NCI-H2081 (cell line): ENCODE measurements at places on chromosomes 12 and 14.
A peak's percentile ranks its signal among the peaks of the same experiment; 100 is the strongest.

- DNase-seq: no peak
These were observed 11.6 kb downstream of the HIP1R start for GRCh38 chr12:122846622-122847515.

DNA sequence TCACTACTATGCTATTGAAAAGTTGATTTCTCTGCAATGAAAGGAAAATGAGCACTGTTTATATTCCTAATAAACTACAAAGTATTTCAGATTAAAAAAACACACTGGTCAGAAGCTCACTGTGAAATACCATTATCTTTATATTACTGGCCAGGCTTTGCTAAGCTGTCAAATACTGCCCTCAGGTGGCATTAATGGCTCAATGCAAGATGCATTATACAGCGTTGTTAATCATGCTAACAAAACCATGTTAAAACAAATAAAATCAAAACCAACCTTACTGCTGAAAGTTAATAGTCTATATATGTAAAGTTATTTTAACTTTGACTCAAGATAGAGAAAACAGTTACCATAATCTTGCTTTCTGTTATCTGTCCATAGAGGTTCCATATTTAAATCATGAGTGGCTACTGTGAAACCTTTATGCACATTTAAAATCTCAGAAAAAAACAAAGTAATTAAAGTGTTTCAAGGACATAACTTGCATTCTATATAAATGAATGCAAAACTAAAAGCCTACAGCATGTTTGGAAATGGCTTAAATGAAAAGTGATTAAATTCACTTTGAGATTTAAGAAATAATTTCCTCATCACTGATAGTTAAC, 121.7 kb downstream of the RALGAPA1 start:
- DNase-seq: peak; percentile 36

DNA sequence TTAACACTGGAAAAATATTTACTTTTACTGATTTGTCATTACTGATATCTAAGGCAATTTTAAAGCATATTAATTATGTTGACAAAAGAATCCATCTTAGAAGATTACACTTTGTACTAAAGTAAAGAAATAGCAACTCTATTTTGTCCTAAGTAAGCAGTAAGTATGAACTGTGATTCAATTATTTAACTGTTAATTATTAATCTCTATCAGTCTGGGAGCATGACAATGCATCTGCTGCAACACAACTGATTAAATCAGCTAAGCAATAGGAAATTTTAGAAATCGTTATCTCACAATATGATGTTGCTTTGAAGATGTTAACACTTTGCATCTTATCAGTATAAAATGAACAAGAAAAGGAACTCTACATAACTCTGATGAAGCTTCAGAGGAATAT, 172.3 kb downstream of the DPY19L2 start:
- DNase-seq: no peak

DNA sequence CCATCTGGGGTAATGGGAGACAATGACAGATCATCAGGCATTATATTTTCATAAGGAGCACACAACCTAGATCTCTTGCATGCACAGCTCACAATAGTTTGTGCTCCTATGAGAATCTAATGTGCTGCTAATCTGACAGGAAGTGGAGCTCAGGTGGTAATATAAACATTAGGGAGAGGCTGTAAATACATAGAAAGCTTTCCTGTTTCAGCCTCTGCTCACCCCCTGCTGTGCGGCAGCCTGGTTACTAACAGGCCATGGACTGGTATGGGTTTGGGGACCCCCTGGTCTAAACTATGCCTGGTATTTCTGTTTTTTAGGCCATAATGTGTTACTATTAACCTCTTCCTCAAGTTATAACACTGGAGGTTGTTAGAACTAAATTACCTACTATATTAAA, 1373.7 kb downstream of the LRFN5 start:
- no peak for DNase-seq

DNA sequence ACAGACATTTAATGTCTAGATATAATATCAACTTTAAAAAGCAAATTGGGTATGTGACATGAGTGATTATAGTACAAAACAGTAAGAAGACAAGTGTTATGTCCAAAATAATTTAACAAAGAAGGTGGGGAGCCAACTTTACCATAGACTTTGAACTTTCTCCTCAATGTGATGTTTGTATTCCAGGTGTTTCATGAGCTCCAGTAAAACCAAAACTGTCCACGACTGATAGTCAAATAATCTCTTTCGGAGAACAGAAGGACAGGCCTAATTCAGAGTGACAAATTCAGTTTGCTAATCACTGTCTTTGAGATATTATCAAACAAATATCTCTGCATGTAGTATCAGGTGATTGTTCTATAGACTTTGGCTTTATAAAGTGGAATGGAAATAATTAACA, 1112.6 kb downstream of the SLC6A15 start:
- DNase-seq: no peak

DNA sequence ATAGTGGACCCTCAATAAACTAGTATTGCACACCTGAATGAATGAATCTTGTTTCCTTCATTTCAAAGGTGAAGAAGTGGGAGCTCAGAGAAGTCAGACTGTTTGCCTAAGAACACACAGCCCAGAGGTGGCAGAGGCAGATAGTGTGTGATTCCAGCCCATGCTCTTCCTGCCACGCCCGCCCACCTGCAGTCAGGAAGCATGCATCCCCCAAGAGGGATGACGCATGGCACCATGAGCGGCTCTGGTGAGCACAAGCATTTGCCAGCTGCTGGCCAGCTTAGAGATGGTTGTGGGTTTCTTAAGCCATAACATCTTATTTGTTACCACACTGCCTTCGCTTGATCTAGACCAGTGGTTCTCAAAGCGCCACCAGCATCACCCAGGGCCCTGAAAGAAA, 133.8 kb downstream of the RIMBP2 start:
- DNase-seq: no peak

DNA sequence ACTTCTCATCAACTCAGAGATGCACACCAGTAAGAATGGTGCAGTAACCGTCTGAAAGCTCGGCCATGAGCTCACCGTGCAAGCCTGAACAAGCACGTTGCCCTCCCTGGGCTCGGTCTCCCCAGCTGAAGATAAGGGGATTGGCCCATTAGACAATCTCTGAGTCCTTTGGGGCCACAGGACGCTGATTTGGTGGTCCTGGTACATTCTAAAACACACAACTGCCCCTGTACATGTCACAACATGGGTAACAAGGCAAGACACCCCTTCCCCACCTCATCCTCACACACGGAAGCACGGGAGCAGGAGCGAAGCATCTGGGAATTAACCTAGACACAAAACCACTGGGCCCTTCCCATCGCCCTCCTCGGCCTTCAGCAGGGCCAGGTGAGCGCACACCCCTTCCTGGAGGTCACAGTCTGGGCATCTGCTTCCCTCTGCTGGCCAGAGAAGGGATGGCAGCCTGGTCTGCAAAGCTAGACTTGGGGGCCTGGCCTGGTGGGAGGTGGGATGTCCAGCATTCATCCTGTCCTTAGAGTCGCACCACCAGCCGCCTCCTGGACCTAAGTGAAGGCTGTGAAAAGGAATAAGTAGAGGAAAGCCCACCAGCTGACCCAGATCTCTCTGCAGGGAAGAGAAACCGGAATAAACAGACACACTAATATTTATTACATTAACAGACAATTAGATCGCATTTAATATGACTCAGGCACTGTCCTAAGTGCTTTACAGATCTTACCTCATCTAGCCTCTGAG, 18.9 kb upstream of the SMUG1 start:
- peak; percentile 71 for DNase-seq

DNA sequence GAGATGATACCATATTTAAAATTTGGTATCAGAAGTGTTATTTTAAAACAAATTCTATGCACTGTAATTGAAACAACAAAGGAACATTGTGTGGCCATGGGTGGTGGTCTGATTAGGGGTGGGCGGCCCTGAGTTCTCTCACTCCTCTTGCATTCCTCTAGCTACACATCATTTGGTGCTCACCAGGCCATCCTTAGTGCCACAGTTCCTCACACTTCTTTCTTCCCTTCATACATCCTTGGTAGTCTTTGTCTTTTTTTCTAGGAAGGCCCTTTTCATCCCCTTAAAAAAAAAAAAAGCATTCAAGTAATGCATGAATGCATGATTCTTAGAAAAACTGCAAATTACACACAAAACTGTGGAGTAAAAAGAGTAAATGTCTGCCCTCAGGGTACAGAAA, 2.4 kb upstream of the MANSC4 start:
- no peak for DNase-seq

DNA sequence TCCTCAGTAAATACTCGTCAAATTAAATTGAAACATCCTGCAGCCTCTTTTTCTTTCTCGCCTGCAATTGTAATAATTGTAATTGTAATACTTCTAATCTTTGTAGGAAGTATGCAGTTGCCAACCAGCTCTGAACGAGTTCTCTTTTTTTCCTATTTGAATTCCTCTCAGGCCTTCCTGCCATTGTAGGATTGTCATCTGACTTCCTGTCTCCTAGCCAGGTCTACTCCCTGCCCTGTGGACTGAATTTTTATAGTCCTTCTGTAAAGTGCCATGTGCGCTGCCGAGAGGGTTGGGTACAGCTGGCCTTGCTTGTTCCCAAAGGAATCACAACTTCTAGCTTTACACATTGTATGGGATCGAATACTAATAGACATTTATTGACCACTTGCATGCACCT, 183.3 kb downstream of the SSPN start:
- DNase-seq: no peak

DNA sequence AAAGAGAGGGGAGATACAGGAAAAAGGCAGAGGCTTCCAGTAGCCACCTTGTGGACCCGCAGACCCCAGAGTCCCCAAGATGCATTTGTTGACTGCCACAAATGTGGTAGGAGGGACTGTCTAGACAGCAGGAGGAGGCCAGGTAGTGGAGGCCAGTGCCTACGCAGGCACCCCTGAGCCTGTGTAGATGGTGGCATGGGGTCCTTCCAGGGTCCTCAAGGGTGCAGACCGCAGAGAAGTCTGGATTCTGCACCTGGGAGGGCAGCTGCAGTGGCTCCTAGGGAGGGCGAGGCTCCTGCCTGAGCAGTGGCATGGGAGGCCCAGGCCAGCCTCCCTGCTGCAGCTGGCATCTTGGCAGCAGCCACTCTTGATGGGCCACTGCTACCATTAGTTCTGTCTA, 119.7 kb downstream of the NTS start:
- DNase-seq: no peak

DNA sequence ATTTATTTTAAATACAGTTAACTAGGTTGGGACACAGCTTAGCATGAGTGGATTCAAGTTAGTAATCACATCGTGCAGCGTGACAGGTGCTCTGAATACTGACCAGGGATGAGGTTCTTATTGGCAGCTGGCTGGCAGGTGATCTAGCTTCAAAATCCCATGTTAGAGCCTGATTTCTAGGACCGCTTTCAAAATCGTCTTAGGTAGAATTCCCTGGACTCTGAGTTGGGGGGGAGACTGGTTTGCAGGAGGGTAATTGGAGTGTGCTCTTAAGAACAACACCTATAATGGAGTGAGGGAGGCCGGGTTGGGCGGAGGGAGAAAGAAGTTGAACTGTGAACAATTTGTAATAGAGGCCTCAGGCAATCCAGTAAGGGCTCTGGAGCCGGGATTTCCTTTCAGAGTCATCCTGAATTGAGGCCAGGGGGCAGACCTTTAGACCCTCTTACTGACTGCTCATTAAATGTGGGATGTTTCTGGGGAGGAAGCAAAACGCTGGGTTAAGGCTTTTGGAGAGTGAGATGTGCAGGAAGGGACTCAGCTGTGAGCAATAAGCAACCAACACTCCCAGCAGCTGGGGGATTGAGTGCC, 874 bp upstream of the YARS2 start:
- no peak for DNase-seq

GRCh38 chr14:64110802-64111201, 183.4 kb downstream of the ESR2 start:
- DNase-seq: no peak

- DNase-seq: no peak
These were observed 147.2 kb downstream of the KSR2 start for GRCh38 chr12:117821480-117822175.

GRCh38 chr12:102891756-102892155, 25.3 kb downstream of the PAH start:
- no peak for DNase-seq

- DNase-seq: no peak
These were observed 3.2 kb downstream of the KRR1 start for GRCh38 chr12:75508159-75508558.

GRCh38 chr14:105144666-105145380, 23.8 kb downstream of the JAG2 start:
- no peak for DNase-seq
